ENCODE measurements at places on chromosomes 12 and 14.

GRCh38 chr12:65125975-65126374 is 4.9 kb upstream of the WIF1 start:
- no peak for DNase-seq

- no peak for DNase-seq
Observed at GRCh38 chr12:107513184-107513583, 172.4 kb upstream of the PWP1 start.

- DNase-seq: no peak
Observed at GRCh38 chr12:53940443-53941014, 1.9 kb downstream of the HOXC13 start.

DNA sequence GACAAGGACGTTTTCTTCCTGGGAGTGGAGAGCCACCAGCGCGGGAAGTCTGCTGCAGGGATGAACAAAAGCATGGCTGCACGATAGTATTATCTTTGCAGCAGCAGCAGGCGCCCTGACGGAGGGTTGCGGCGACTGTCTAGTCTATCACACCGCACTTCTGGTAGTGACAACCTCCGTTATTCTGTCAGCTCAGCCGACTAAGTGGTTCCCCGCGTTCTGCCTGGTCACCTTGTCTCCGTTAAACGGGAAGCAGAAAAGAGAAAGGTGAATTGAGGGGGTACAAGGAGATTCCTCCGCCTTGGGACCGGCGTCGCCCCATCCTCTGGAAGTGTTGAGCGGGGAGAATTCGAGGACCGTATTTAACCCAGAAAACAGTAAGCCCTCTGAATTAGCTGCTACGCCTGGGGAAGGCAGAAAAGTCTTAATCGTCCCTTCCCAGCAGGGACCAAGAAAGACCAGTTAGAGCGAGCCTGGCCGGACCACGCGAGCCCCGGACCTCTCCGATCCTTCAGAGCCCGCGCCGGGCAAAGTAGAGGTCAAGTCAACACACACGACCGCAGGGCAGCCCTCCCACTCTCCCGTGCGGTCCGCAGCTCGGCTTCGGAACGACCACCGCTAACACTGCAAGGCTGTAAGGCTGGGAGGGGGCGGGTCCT is 536 bp upstream of the DAAM1 start:
- no peak for DNase-seq

Data from inflammatory macrophage (primary cell).